ENCODE measurements at places on chromosomes 13 and 19. TPM values are rescaled to one million over a fixed set of nuclear protein-coding genes. Genes with fewer than 3 reads are reported as not detected.

Gene CASP14
- not detected for total RNA-seq

Gene ZNF559
- 13.0 TPM for total RNA-seq

Gene DUXA
- not detected for total RNA-seq

Gene COX6B2
- not detected for total RNA-seq

Gene PSG3
- not detected for total RNA-seq

Gene BCAM
- 14.1 TPM for total RNA-seq

Gene PRTN3
- not detected for total RNA-seq

Gene JAK3
- 0.55 TPM for total RNA-seq

Gene VAV1
- total RNA-seq = not detected

Gene MUC16
- total RNA-seq = under 0.01 TPM

Gene ETV2
- 0.11 TPM for total RNA-seq

Gene IGSF23
- total RNA-seq = not detected

Gene KLC3
- total RNA-seq = not detected

Gene SLC15A1
- not detected for total RNA-seq

Gene CEACAM16
- total RNA-seq = not detected

Gene CXCL17
- not detected for total RNA-seq

Gene KDELR1
- total RNA-seq = 36.3 TPM

Gene DPF1
- total RNA-seq = 0.50 TPM

Gene KIR2DL3
- total RNA-seq = not detected

Gene CARS2
- total RNA-seq = 157 TPM

Gene CEACAM21
- not detected for total RNA-seq

Gene PRX
- 1.4 TPM for total RNA-seq

Gene FOXO1
- total RNA-seq = 3.6 TPM

Gene NOTCH3
- 21.4 TPM for total RNA-seq
